Activated CD4-positive, alpha-beta memory T cell treated with anti-CD3 and anti-CD28 coated beads for 36 hours (primary cell): ENCODE measurements at places on chromosomes 5 and 9.

DNA sequence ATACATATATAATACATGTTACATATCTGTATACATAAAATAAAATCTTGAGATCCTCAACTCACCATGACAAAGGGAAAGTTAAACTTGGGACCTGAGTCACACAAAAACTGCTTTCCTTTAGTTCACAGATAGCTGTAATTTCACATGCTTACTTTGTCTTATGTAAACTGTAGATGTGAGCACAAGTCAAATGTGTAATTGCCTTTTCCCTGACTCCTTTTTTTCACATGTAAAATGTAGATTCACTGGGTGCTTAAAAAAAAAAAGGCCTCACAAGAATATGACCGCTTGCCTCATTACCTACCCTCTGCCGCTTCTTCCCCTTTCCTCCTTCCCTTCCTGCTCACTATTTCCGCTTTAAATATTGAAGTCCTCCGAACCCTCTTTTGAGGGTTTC, 21.9 kb upstream of the FAM169A start:
- DNase-seq = no peak

DNA sequence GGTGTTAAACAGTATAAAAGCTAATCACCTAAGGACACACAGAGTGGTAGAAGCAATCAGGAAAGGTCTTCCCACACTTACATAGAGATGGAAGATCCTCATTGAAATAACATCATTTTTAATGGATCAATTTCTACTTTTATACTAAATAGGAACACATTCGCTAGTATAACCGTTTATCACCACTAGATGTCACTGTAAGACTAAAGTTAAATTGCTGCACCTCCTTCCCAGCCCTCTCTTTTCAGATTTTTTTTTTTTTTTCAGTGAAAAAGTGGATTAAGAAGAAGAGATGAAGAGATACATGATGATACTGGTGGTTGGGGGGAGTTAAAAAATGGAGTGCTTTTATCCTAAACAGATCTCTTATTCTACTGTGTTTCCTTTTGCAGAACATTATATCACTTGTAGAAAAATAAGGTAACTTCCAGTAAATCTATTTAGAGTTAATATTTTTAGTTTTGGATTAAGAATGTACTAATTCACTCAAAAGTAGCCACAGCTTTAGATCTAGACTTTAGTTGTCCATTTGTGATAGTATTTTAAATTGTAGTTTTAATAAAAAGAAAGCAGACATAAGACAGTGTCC, 116.9 kb upstream of the ARRDC3 start:
- DNase-seq = no peak

DNA sequence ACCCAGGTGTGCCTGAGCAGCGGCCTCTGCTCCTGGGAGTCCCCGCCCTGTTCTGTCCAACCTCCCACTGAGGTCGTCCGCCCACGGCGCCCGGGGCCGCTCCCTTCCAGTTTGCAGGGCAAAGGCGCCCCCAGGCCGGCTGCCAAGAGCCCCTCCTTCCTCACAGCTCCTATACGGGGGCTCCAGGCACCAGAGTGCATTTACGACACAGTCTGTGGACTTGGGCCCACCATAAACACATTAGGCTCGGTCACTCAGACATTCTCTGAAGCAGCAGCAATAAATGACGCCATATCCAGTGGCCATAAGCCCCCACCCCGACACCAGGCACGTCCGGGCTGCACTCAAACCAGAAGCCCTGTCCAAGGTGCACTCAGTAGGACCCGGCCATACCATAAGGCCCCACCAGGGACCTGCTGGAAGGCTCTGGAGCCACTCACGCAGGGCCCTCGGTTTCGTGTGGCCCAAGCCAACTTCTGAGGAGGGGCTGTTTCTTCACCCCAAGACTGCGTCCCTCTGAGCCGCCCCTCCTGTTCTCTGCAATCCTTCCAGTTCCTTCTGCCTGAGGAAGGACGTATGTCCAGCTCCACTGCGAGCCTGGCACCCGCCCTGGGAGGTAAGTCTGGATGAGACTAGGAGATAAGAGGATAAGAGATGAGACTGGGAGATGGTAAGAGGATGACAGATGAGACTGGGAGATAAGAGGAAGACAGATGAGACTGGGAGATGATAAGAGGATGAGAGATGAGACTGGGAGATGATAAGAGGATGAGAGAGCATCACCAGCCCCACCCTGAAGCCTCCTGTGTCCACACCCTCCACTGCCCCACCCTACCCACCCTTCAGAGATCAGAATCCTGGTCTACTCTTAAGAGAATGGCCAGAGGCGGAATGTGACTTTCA, 26.7 kb downstream of the SLC6A18 start:
- no peak for DNase-seq

- DNase-seq = no peak
Measured at GRCh38 chr5:176887252-176887849, 11.8 kb downstream of the HK3 start.
